ENCODE measurements at places on chromosomes 5 and 9. TPM values are rescaled to one million over a fixed set of nuclear protein-coding genes. Genes with fewer than 3 reads are reported as not detected.

PCYOX1L gene
- total RNA-seq = 30.3 TPM

C9orf153 gene
- 0.25 TPM for total RNA-seq

NUTM2G gene
- not detected for total RNA-seq

ALDH7A1 gene
- total RNA-seq = 3.0 TPM

- no peak for DNase-seq
Measured at GRCh38 chr5:178642351-178642909, 15.6 kb upstream of the CLK4 start.

GRCh38 chr9:93902051-93902779, 52.9 kb downstream of the BARX1 start:
- DNase-seq = no peak

- no peak for DNase-seq
Measured at GRCh38 chr5:58582019-58582802, 664 bp upstream of the RAB3C start.

- DNase-seq = no peak
Measured at GRCh38 chr9:36762958-36763357, 190.3 kb downstream of the MELK start.

DNA sequence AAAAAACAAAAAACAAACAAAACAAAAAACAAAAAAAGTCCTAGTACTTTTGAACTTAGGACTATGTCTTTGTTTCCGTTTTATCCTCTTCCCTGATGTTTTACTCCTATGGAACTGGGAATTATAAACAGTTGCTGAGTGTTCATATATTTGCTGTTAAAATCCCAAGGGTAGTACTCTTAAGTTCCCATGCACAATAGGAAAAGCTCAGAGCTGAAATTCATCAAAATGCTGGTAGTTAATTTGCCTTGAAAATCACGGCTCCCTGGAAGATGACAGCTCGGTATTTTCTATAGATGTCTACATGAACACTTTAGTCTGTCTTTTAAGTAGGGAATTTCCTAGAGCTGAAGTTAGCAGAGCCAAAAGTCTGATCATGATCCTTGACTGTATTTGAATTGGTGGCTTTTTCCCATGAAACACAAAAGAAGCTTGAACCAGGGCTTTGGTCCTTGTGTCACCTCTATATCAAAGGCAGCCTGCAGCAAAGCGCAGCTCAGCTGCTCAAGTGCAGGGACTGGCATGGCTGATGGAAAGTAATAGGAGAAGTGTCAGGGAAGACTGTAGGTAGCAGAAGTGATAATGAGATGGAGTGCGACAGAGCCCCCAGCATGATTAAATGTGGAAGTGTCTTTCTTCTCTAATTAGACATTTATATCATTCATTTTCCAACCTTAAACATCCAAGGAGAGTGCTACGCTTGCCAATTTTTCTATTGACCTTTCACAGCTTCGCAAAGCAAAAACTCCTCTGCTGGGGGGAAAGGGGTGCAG, 310.9 kb downstream of the TRIM36 start:
- no peak for DNase-seq

DNA sequence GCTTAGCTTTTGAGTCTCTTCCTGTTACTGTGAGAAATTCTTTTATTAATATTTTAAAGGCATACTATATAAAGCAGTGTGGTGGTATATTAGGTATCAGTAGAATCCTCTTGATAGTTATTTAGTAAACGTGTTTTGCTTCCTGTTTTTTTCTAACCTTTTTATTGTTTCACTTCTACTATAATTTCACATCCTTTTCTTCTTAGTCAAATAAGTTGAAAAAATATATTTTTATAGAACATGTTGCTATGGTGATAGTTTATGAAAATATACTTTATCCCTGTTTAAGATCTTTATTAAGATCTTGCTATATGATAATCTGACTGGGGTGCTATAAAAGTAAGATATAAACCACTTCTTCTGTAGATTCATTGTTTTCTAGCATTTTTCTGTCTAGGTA, 2.1 kb downstream of the POLK start:
- DNase-seq = no peak

DNA sequence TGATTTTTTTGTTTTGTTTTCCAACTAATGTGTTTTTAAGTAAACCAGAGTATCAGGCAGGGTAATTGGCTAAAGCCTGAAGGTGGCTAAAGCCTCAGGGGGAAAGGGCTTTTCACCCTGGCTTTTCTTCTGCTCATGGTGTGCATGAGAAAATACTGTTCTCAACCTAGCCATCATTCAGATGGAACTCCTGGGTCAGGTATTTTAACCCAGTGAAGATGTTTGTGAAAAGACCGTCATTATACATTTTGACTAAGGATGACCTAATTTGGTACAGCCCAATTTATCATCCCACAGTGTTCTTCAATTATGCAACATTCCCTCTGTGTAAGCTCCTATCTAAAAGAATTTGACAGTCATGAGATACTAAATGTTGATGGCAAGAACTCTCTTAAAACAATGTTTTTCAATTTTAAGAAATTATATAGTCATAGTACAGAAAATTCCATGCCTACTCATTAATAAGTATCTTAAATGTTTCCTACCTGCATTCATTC, 209.5 kb upstream of the TARS1 start:
- DNase-seq = no peak

GRCh38 chr5:3353561-3353960, 242.1 kb upstream of the IRX1 start:
- DNase-seq = no peak

- no peak for DNase-seq
Measured at GRCh38 chr5:36199620-36200019, 42.1 kb downstream of the NADK2 start.

- DNase-seq = no peak
Measured at GRCh38 chr5:118144540-118144939, 843.8 kb downstream of the DTWD2 start.

GRCh38 chr9:128385496-128386460, 14.6 kb downstream of the URM1 start:
- no peak for DNase-seq
